Urinary bladder (tissue), 4 donors: ENCODE measurements at places on chromosomes 12 and 14. TPM values are rescaled to one million over a fixed set of nuclear protein-coding genes. Genes with fewer than 3 reads are reported as not detected.

GRCh38 chr12:10612984-10613348, 443 bp downstream of the MAGOHB start:
- DNase-seq: peak; percentile 11

DNA sequence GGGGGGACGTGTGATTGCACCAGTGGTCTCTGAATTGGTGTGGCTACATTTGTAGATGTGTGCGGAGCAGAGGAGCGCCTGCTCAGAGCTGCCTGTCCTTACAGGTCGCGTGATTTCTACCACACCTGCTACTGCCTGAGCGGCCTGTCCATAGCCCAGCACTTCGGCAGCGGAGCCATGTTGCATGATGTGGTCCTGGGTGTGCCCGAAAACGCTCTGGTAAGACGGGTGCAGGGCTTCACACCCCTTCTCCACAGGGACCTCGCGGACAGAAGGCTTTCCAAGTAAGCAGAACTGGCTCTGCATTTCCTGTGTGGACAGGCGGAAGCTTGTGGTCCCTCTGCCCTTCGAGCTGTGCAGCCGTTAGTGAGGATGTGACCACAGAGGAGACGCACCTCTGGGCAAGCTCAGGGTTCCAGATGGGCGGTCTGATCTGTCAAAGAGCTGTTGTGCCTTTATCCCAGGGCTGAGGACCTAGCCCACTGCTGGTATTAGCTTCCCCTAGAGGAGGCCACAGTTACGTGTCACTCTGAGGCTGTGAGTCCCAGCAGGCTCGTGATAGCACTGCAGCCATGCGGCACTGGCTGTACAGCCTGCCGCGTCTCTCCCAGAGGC, 47.7 kb downstream of the MAX start:
- no peak for DNase-seq

DNA sequence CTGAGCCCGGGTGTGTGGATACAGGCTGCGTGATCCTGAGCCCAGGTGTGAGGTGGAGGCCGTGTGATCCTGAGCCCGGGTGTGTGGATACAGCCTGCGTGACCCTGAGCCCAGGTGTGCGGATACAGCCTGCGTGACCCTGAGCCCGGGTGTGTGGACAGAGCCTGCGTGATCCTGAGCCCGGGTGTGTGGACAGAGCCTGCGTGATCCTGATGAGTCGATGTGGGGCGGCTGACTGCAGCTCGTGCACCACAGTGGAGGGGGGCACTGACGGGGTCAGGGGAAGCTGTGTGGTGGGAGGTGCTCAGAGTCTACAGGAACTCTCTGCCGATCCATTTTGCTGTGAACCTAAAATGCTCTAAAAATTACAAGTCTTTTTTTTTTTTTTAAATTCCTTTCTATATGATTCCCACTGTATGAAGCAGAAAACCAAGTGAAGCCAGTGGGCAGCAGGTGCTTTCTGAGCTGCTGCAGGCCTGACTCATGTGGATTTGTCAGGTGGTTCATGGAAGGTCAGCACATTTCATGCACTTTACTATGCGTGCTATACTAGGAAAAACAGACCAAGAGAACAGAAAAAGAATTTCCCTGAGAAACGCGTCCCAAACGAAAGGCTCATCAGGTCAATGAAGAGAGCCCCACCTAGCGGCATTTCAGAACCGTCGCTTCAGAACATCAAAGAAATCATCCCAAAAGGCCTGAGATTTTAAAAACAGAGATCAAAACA, 19.3 kb downstream of the BRF1 start:
- peak; percentile 41 for DNase-seq

DNA sequence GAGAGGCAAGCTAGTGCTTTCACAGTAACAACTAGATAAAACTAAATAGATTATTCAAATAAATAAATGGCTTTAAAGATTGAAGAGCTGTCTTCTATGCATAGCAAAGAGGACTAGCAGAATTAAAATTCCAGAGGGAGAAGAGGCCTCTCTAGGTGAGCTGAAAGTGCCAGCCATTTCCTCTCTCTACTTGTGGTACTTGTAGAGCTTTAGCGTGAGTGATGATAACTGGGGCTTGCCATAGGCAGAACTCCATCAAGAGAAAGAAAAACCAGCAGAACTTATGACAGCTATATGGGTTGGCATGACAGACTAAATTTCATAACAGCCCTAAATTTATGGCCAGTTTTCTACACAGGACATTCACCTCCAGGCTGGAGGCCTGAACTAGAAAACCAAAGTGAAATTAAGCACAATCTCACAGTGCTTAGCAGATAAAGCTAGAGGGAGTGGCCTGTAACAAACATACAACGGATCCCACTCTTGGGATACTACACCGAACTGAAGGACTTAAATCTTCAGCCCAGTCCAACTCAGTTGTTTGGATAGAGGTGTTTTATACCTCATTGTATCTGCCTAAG, 11.0 kb downstream of the SPTLC2 start:
- no peak for DNase-seq

GRCh38 chr14:97058589-97058988, 261.4 kb downstream of the VRK1 start:
- DNase-seq: no peak

GRCh38 chr14:23538785-23539184, 12.8 kb downstream of the ZFHX2 start:
- DNase-seq: no peak

DNA sequence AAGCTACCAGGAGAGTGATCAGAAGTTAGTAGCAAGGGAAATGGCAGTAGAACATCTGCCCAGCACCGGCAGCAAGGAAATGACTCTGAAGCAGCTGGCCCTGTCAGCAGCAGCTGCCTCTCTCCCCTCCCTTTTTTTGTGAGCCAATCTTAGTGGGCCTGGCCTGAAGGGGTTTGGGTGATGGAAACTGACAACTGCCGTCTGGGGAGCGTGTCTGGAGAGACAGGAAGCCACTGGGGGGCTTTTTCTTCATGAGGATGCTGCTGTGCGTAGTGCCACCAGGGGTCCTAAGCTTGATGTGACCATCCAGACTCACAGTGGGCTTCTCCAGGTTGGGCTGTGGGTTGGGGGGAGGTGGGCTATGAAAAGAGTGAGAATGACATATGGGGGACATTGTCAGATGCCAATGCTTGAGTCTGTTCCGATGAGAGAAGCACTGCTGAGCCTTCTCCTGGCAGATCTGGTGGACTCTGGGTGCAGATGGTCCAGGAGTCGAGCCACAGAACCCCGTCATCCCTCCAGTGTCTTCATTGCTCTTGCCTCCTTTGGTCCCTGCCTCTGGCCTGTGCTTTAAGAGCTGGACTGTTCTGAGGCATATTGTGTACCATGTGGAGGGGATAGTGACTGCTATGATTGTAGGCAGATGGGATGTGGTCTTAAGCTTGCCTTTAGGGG, 87.6 kb upstream of the HIF1A start:
- DNase-seq: no peak

- DNase-seq: no peak
Measured at GRCh38 chr12:46549527-46550265, 177.1 kb upstream of the SLC38A2 start.

CPNE6 gene
- 0.58 TPM for total RNA-seq

HOXC5 gene
- 0.42 TPM for total RNA-seq

HCAR3 gene
- 2.9 TPM for total RNA-seq

BTG1 gene
- 32.8 TPM for total RNA-seq
